CD4-positive, alpha-beta T cell treated with Interleukin-17A for 1 hour (primary cell): ENCODE measurements at places on chromosomes 7 and 10.

GRCh38 chr10:93293999-93294398 lies 188.1 kb downstream of the MYOF start:
- no peak for DNase-seq

GRCh38 chr7:5179756-5180155 lies 10.3 kb upstream of the WIPI2 start:
- no peak for DNase-seq

DNA sequence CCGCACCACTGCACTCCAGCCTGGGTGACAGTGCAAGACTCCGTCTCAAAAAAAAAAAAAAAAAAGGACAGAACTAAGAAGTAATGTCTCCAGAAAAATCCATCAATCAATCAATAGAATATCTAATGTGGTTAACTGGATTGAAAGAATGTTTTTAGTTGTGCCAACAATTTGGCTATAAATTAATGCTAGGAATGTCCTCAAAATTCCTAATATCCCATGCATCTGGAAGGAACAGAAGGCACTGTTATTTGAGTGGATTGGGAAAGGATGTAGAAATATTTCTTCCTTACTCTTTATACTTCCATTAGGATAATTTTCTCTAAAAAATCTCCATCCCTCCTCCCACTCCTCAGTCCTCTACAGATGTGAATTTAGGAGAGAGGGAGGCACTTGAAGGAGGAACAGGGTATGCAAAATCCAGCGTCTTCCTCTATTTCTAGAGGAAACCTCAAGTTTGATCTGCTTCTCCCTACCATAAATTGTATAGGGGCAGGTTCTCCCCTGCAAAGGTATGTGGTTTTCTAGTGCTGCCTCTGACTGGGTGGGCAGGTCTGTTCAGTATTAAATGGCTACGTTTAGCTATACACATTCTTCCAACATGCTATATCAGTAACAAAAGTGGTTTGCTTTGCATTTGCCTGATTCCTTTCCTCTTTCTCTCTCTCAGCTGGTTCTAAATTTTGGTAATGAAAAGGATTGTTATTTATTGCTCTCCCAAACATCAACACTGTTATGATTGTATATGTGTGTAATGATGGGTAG lies 54.1 kb downstream of the RNLS start:
- no peak for DNase-seq

- DNase-seq, result no peak
Measured at GRCh38 chr7:34844936-34845665, 187.1 kb downstream of the NPSR1 start.

DNA sequence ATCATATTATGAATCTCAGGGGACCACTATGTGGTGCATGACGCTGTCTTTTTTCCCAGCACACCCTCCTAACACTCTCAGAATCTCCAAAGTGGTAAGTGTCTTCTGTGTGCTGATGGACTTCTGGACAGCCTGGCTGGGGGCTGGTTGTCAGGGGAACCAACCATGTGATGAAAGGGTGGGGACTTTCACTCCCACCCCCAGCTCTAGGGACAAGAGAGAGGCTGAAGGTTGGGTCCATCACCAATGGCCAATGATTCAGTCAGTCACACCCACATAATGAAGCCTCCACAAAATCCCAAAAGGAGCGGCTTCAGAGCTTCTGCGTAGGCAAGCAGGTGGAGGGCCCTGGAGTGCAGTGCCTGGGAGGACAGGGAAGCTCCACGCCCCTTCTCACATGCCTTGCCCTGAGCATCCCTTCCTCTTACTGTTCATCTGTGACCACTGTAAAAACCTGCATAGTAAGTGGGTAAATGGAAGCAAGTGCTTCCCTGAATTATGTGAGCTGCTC lies 44.6 kb downstream of the RASGEF1A start:
- DNase-seq, result no peak

DNA sequence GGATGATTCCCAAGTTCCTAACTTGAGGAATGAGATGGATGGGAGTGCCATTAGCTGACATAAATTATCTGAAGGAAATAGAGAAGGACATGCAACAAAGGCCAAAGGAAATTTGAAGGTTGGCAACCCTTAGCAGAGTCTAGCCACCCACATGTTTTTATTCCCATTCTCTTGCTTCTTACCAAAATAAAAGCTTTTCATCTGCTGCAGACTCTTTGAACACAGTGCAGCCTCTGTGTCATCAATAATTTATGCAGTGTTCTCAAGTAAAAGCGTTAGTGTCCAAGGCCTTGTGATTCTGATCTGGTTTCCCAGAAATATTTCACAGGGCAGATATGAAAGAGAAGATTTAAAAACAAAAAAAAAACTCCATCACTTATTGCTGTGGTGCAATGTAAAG lies 98.5 kb downstream of the ST7 start:
- DNase-seq, result no peak

GRCh38 chr7:98569691-98570337 lies 47.3 kb upstream of the NPTX2 start:
- DNase-seq, result no peak

DNA sequence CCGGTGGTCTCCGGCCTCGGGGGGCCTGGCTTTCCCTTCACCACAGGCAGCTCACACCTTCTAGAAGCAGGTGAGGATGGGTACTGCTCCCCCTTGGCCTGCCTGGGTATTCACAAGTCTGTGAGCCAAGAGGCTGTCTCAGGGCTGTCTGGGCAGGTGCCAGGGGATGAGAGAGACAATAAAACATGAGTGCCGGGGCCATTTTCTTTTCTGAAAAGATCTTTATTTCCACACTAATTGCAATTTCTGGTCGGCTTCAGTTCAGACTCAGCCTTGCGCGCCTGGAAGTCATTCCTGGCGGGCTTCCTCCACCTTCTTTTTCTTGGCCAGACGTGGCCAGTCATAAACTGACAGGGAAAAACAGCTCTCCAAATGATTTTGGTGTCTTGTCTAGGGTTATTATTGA lies 171.2 kb downstream of the ARHGAP12 start:
- no peak for DNase-seq

GRCh38 chr7:98418636-98419315 lies 17.9 kb upstream of the BAIAP2L1 start:
- peak; percentile 1 for DNase-seq
